ENCODE measurements at places on chromosomes 1 and 21.

- DNase-seq = no peak
Measured at GRCh38 chr1:19353596-19353995, 41.5 kb downstream of the SLC66A1 start.

GRCh38 chr1:17984583-17984982, 123.0 kb upstream of the IGSF21 start:
- DNase-seq = no peak

GRCh38 chr1:233790662-233791371, 113.7 kb upstream of the SLC35F3 start:
- no peak for DNase-seq

GRCh38 chr1:173414539-173415226, 62.5 kb upstream of the PRDX6 start:
- no peak for DNase-seq

DNA sequence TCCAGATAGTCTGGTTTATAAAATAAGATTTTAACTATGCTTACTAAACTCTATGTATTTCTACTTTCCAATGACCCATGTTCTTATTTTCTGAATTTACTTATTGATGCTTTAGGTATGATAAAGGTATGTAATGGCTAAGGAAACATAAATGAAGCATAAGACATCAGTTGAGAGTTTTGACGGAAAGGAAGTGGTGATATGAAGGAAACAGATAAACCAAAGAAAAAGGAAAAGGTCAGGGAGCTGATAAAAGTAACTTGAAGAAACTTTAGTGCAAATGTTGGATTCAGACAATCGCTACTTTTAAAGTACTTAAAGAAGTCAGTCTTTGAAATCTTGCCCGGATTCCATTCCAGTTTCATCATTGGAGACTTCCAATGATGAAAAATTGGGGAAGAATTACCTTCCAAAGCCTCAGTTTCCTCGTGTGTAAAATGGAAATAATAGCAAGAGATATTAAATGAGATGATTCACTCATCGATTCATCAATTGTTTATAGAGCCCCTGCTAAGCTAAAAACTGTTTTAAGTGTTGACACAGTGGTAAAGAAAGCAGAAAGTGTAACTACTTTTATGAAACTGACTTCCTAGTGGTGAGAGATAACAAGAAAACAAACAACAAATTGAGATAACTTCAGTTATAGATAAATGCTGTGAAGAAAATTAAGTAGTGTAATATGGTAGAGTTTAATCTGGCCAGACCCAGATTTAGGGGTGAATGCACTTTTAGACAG, 10.6 kb downstream of the PTPRC start:
- DNase-seq = no peak

DNA sequence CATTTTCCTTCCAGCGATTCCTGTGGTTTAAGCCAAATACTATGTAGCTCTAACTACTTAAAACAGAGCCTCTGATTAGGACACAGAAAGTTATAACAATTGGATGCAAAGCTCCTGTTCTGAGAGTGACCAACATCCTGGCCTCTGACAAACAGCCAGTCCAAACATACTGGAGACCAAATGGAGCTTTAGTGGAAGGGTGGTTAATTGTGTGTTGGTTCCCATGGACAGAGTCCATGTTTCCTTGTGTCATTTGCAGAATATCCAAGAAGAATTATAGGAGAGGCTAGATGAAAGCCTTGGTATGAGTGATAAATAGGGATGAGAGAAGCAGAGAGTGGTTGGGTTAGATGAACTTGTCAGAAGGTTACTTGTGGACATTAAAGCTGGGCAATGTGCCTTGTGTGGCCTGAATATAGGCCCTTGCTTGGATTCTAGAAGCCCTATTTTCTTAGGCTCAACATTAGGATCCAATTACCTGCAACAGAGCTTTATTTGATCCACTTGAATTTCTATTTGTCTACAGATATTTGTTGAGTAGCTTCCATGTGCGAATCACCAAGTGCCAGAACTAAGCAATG, 180.5 kb upstream of the GORAB start:
- DNase-seq = no peak

DNA sequence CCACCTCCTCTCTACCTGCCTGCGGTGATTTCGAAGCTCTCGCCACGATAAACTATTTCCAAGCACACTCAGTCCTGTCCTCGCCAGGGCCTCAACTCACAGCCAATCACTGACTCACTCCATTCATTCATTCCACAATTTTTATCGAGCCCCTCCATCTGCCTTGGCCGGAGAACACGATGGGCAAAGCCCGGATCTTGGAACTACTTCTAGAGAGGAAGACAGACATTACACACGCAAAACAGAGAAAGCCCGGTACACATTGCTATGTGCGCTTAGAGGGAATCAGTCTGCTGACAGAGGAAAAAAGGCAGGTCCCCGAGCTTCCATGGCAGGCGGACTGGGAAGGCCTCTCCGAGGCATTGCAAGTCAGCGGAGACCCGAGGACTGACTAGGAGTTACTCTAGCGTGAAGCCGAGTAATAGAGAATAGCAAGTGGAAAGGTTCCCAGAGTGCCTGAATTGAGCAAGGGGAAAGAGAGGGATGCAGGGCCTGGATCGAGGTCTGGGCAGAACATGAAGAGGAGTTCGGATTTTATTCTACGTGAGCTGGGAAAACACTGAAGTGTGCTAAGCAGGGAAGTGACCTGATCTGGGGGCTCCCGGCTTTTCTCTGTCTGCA, 54.2 kb upstream of the DNAJC6 start:
- DNase-seq = no peak
